Cortex of kidney (tissue), 1 donor: ENCODE measurements at places on chromosomes 4 and X.

DNA sequence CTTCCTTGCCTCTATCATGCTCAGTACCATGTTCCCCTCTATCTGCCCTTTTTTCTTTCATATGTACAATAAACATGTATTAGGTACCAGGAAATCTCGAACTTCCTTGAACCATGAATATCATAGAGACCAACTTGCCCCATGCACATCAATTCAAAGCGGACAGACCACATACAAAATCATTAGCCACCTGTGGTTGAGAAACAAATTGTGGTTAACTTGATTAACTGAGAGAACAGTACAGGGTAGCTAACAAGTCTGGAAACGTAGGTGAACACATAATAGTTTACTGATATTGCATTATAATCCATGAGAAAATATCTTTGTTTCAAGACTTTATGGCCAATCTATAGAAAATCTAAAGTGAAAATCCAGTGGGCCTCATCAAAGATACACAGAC, 8.2 kb downstream of the CASP3 start:
- DNase-seq: no peak

DNA sequence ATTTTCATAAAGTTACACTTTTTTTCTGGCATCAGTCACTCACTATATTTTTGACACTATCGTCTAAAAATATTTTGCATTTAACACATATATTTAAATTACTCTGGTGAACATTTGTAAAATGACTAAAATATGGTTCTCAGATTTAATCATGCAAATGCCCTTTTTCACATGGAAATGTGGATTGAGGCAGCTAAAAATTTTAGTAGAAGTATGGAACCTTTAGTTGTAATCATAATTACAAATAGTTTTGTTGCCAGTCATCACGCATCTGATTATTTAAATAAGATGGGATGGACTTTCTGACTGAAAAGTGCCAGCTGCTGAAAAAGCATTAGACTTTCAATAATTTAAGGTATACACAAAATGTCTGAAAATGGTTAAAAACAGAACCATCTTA, 119.3 kb downstream of the PDHA2 start:
- no peak for DNase-seq

- DNase-seq: no peak
Measured at GRCh38 chr4:61299316-61299715, 99.2 kb downstream of the ADGRL3 start.

- no peak for DNase-seq
Measured at GRCh38 chr4:22466581-22466980, 49.3 kb downstream of the ADGRA3 start.

GRCh38 chr4:169117591-169118081, 107.6 kb upstream of the CBR4 start:
- no peak for DNase-seq

GRCh38 chr4:108567831-108568230, 52.5 kb upstream of the RPL34 start:
- no peak for DNase-seq
